Stimulated activated CD8-positive, alpha-beta memory T cell treated with anti-CD3 and anti-CD28 coated beads, Interleukin-4, amount 100 ng/mL, for 4 hours (primary cell): ENCODE measurements at places on chromosomes 2 and 18.

- no peak for DNase-seq
These were observed 29.8 kb downstream of the LTBP1 start for GRCh38 chr2:32976409-32977063.

GRCh38 chr2:14752295-14752694 lies 119.8 kb downstream of the LRATD1 start:
- no peak for DNase-seq

- no peak for DNase-seq
These were observed 75.8 kb downstream of the ACTR3 start for GRCh38 chr2:113965644-113966043.

DNA sequence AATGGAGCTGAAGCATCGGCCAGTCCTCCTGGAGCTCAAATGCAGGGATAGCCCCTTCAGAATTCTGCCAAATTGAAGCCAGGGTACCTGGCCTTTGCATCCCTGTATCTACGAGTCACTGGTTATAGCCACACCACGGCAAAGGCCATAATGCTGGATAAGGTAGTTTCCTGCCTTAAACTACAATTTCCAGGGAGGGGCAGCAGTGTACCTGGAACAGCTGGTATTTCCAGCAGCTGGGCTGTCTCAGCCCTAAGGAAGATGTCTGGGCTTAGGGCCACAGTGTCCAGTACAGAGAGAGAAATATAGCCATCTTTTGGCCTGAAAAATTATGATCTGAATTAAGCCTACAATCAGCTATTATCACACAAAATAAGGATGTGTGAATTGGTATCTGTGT lies 180.3 kb downstream of the GCA start:
- no peak for DNase-seq
